ENCODE measurements at places on chromosomes 6 and 20. TPM values are rescaled to one million over a fixed set of nuclear protein-coding genes. Genes with fewer than 3 reads are reported as not detected.
A peak's percentile ranks its signal among the peaks of the same experiment; 100 is the strongest.

Gene UNC5CL
- total RNA-seq, result 0.75 TPM

Gene LY6G5B
- total RNA-seq, result 19.6 TPM

Gene SNX14
- total RNA-seq, result 82.3 TPM

- H3K27ac ChIP-seq, result no peak overlapping the region
- H3K36me3 ChIP-seq, result no peaks in the 10 kb centered on the region
- no peaks in the 10 kb centered on the region for H3K4me1 ChIP-seq
- no peak overlapping the region for H3K4me3 ChIP-seq
Observed at GRCh38 chr20:39775110-39775509, 813.0 kb downstream of the DHX35 start.

DNA sequence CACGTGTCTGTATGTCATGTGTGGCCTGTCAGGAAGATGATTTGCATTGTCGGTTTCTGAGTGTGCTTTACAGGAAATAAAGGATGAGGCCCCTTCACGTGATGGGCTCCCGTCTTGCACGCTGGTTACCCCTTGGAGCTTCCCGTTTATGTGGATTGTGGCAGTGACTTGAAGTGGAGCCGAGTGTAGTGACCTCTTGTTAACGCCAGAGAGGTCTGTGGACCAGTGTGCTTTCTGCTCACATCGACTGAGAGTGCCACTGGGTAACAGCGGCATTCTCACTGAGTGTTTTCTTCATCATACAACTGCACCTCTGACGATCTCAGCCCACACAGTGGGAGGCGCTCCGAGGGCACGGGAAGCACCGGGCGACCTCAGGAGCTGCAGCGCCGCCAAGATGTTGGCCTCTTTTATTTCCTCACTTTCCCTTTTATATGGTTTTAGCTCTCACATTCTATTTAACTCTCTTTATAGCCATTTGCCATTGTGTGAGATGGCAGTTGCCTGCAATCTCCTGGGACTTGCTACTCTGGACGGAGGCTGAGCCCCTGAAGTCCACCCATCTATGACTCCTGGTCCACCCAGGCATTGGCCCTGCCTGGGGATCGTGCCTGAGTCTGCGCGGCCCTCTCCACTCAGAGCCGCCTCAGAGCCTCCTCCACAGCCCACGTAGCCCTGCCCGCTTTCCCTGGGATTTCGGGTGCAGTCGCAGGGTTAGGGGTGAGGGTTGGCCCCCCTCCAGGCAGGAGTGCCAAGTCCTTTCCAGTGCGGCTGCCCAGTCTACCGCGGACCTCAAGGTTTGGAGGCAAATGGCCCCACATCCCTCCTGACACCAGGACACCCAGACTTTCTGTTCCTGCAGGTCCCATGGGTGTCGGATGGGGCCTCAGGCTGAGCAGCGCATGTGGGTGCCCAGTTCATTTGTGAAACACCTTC is 238.9 kb downstream of the ERMARD start:
- no peak overlapping the region for H3K4me3 ChIP-seq
- peak; percentile 66 for DNase-seq
- H3K27me3 ChIP-seq, result no peaks in the 10 kb centered on the region
- no peaks in the 10 kb centered on the region for H3K36me3 ChIP-seq
- H3K27ac ChIP-seq, result no peak overlapping the region

- H3K4me1 ChIP-seq, result no peaks in the 10 kb centered on the region
- H3K27me3 ChIP-seq, result no peaks in the 10 kb centered on the region
- DNase-seq, result no peak
- no peak overlapping the region for H3K27ac ChIP-seq
- H3K36me3 ChIP-seq, result no peaks in the 10 kb centered on the region
- no peak overlapping the region for H3K4me3 ChIP-seq
Observed at GRCh38 chr20:8124639-8125038, 7.4 kb upstream of the PLCB1 start.

DNA sequence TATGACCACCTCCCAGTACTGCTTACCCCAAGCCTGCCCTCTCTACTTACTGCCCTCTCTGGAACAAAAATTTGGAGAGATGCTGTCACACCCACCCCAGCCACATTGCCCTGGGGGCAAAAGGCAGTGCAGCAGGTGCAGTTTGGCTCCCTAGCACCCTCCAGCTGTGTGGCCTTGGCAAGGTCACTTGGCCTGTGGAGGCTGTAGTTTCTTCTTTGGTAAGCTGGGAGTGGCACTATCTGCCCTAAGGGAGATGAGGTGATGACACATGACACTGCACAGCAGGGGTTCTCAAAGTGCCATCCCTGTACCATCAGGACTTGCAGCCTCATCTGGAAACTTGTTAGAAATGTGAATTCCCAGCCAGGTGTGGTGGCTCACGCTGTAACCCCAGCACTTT is 44.8 kb downstream of the TAF8 start:
- no peaks in the 10 kb centered on the region for H3K27me3 ChIP-seq
- no peak overlapping the region for H3K4me3 ChIP-seq
- no peaks in the 10 kb centered on the region for H3K4me1 ChIP-seq

- no peak for DNase-seq
- no peak overlapping the region for H3K4me3 ChIP-seq
- H3K4me1 ChIP-seq, result no peaks in the 10 kb centered on the region
- H3K27me3 ChIP-seq, result no peaks in the 10 kb centered on the region
- H3K27ac ChIP-seq, result no peak overlapping the region
- H3K36me3 ChIP-seq, result no peaks in the 10 kb centered on the region
Observed at GRCh38 chr20:60097285-60097684, 139.1 kb downstream of the CDH26 start.

- DNase-seq, result peak; percentile 74
- no peaks in the 10 kb centered on the region for H3K27me3 ChIP-seq
- H3K36me3 ChIP-seq, result no peaks in the 10 kb centered on the region
- no peak overlapping the region for H3K4me3 ChIP-seq
- no peak overlapping the region for H3K27ac ChIP-seq
Observed at GRCh38 chr20:59808729-59809381, 124.6 kb downstream of the SYCP2 start.

DNA sequence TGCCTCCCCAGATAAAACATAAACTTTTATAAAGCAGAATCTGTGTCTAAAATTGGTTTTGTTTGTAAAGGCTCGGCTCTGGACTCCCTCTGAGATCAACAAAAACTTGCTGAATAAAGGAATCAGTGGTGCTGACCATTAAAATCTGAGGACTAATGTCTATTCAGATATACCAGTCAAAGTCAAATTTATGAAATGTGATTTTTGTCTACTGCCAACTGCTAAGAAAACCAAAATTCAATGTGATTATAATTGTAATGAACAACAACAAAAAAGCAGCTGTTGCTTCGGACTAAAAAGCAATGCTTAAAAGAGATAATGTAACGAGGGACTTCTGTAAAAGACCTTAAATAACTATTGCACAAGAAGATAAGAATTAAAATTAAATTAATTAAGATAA is 26.6 kb downstream of the PRKN start:
- no peak for DNase-seq
- H3K4me1 ChIP-seq, result no peaks in the 10 kb centered on the region
- H3K36me3 ChIP-seq, result no peaks in the 10 kb centered on the region
- no peak overlapping the region for H3K4me3 ChIP-seq

DNA sequence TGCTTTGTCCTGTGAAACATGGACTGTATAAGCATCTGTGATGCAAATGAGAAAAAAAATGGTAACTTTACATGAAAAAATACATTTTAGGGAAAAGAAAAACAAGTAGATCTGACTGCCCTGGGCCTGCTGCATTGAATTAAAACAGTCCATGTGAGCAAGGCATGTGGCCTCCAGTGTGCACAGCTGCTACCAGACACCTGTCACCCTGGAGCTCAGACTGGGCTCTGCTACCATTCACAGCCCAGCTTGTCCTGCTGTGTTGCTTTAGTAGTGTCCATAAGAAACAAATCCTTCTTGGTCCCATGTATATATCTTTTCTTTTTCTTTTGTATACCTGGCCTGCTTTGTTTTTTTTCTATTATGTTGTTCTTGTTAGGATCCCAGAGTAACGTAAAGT is 315.9 kb downstream of the NKAIN2 start:
- no peak for DNase-seq
- H3K27ac ChIP-seq, result no peak overlapping the region
- no peaks in the 10 kb centered on the region for H3K4me1 ChIP-seq
- no peaks in the 10 kb centered on the region for H3K27me3 ChIP-seq
- H3K36me3 ChIP-seq, result no peaks in the 10 kb centered on the region
- no peak overlapping the region for H3K4me3 ChIP-seq

GRCh38 chr6:167238694-167239467 is 52.2 kb upstream of the UNC93A start:
- no peak for DNase-seq
- H3K36me3 ChIP-seq, result no peaks in the 10 kb centered on the region
- H3K4me3 ChIP-seq, result no peak overlapping the region
- H3K27me3 ChIP-seq, result no peaks in the 10 kb centered on the region

DNA sequence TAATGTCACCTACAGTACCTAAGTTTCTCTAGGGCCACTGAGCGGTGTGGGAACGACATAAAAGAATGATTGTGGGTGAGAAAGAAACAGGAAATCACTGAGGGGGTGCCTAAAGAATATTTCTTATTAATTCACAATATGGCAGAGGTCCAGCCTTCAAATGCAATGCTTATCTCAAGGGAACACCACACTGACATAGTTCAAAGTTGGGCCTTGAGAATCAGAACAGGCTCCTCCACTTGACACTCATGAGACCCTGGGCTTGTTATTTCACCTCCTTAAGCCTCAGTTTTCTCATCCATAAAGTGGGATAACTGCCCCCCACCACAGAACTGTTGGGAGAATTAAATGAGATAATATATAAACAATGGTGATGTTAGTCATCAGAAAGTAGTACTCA is 40.4 kb upstream of the ARHGAP18 start:
- no peak overlapping the region for H3K4me3 ChIP-seq
- DNase-seq, result no peak
- no peaks in the 10 kb centered on the region for H3K36me3 ChIP-seq
- peaks cover 2% of the 10 kb centered on the region for H3K4me1 ChIP-seq

GRCh38 chr6:14598017-14598864 is 480.7 kb downstream of the CD83 start:
- H3K4me1 ChIP-seq, result no peaks in the 10 kb centered on the region
- H3K27ac ChIP-seq, result no peak overlapping the region
- H3K4me3 ChIP-seq, result no peak overlapping the region
- no peak for DNase-seq

DNA sequence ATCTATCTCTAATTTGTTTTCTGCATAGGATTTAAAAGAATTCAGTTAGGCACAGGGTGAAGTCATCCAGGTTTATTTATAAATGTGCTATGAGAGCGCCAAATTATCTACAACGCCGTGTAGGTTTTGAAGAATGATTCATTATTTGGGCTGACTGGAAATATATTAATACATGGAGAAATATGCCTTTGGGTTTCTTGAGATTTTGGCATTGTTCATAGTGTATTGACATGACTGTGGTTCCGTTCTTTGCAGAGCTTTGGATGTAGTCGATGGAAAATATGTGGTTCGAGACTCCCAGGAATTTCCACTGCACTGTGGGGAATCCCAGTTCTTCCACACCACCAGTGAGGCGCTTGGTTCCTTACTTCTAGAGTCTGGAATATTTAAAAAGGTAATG is 90.9 kb downstream of the CRYBG1 start:
- H3K27ac ChIP-seq, result no peak overlapping the region
- no peak for DNase-seq
- no peaks in the 10 kb centered on the region for H3K4me1 ChIP-seq
- H3K4me3 ChIP-seq, result no peak overlapping the region

- no peak overlapping the region for H3K27ac ChIP-seq
- H3K36me3 ChIP-seq, result no peaks in the 10 kb centered on the region
- peaks cover 3% of the 10 kb centered on the region for H3K4me1 ChIP-seq
- no peaks in the 10 kb centered on the region for H3K27me3 ChIP-seq
- no peak for DNase-seq
Observed at GRCh38 chr6:125279961-125280360, 21.8 kb downstream of the HDDC2 start.

GRCh38 chr20:35187584-35188190 is 15.8 kb downstream of the PROCR start:
- H3K27ac ChIP-seq, result no peak overlapping the region
- H3K4me1 ChIP-seq, result no peaks in the 10 kb centered on the region
- H3K4me3 ChIP-seq, result no peak overlapping the region
- H3K36me3 ChIP-seq, result no peaks in the 10 kb centered on the region
- no peaks in the 10 kb centered on the region for H3K27me3 ChIP-seq

DNA sequence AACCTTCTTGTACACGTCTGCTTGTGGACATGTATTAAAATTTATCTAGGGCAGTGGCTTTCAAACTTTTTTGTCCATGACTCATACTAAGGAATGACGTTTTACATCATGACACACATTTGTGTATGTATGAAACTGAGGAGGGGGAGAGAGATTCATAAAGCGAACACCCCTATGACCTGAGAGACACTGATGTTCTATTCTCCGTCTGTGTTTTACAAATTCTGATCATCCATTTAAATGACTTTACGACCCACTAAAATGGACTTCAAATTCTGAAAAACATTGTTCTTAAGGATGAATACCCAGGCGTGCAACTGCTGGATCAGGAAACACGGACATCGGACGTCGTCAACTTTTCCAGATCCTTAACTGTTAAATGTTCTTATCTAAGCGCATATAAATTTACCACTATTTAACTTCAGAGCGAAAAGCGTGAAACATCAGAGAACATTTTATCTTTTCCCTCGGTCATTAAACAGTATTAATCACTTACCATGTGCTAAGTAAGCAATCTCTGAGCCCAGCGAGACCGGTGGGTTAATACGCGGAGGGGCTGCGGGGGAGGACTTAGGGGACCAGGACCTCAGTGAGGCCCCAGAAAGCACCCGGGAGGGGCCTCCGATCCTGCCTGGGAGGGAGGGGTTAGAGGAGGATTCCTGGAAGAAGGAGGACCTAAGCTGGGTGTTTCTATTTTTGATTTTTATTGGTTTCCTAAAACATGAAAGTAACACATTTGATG is 1.2 kb downstream of the PLAGL1 start:
- no peak overlapping the region for H3K27ac ChIP-seq
- no peaks in the 10 kb centered on the region for H3K4me1 ChIP-seq
- H3K36me3 ChIP-seq, result no peaks in the 10 kb centered on the region
- no peak for DNase-seq

DNA sequence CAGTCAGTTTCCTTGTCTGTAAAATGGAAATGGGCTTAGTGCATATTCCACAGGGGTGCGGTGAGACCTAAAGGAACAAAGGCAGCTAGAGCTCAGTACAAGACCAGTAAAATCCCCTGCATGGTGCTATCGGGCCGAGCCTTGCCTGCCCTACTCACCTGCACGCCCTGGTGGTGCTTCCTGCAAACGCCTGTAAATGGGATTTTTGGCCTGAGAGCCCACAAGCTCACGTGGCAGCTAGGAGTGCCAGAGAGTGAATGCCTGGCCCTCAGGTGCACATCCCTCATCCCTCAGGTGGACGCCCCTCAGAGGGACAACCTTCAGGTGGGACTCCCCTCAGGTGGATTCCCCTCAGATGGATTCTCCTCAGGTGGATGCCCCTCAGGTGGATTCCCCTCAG is 48.0 kb upstream of the VSX1 start:
- no peak for DNase-seq
- no peak overlapping the region for H3K4me3 ChIP-seq
- H3K27me3 ChIP-seq, result no peaks in the 10 kb centered on the region
- no peaks in the 10 kb centered on the region for H3K4me1 ChIP-seq
- no peak overlapping the region for H3K27ac ChIP-seq
- H3K36me3 ChIP-seq, result no peaks in the 10 kb centered on the region

- DNase-seq, result no peak
- no peaks in the 10 kb centered on the region for H3K36me3 ChIP-seq
- no peak overlapping the region for H3K27ac ChIP-seq
- no peak overlapping the region for H3K4me3 ChIP-seq
Observed at GRCh38 chr6:111381123-111381522, 101.9 kb downstream of the REV3L start.

GRCh38 chr6:125957845-125958244 is 1.3 kb downstream of the HINT3 start:
- H3K27me3 ChIP-seq, result no peaks in the 10 kb centered on the region
- no peaks in the 10 kb centered on the region for H3K36me3 ChIP-seq
- no peak for DNase-seq
- H3K4me1 ChIP-seq, result peaks cover 8% of the 10 kb centered on the region
- H3K27ac ChIP-seq, result no peak overlapping the region

Data from aorta (tissue), 5 donors.